EH (cell line): ENCODE measurements at places on chromosomes 3 and 15.

- peak; percentile 96 for DNase-seq
These were observed 79.6 kb downstream of the IGF2BP2 start for GRCh38 chr3:185744997-185745843.

GRCh38 chr3:27385504-27385903, 16.3 kb upstream of the NEK10 start:
- no peak for DNase-seq

DNA sequence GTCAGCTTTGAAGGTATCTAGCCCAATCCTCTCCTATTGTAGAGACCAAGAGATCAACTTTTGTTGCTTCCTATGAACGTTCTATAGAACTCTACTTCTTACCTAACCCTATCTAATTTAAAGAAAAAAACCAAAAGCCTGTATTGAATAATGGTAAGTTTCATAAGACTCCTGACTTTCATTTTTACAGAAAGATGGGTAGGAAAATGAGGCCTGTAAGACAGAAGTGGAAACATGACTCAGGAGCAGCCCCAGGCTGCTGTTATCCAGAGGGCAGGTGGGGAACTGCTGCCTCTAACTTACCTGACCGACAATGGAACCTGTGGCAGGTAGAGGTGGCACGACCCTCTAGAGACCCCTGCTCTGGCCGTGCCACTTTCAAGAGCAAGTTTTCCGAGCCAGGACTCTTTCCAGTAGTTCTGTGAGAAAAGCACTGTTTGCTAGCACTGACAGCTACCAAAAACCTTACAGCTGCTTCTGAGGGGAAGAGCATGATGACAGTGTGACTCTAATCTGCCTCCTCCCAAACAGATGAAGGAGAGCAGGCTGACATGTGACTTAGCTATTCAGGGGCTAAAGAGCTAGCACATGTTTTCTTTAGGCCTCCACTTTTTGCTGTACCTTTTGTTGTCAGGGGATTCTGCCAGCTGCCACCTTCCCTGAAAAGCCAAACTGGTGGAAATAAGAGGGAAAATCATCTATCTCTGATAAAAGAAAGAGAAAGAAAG, 17.5 kb downstream of the POPDC2 start:
- DNase-seq, result peak; percentile 56

- peak; percentile 52 for DNase-seq
These were observed 1.1 kb upstream of the FGF7 start for GRCh38 chr15:49421991-49422390.

- DNase-seq, result no peak
These were observed 150.5 kb upstream of the IQSEC1 start for GRCh38 chr3:13223574-13224237.

DNA sequence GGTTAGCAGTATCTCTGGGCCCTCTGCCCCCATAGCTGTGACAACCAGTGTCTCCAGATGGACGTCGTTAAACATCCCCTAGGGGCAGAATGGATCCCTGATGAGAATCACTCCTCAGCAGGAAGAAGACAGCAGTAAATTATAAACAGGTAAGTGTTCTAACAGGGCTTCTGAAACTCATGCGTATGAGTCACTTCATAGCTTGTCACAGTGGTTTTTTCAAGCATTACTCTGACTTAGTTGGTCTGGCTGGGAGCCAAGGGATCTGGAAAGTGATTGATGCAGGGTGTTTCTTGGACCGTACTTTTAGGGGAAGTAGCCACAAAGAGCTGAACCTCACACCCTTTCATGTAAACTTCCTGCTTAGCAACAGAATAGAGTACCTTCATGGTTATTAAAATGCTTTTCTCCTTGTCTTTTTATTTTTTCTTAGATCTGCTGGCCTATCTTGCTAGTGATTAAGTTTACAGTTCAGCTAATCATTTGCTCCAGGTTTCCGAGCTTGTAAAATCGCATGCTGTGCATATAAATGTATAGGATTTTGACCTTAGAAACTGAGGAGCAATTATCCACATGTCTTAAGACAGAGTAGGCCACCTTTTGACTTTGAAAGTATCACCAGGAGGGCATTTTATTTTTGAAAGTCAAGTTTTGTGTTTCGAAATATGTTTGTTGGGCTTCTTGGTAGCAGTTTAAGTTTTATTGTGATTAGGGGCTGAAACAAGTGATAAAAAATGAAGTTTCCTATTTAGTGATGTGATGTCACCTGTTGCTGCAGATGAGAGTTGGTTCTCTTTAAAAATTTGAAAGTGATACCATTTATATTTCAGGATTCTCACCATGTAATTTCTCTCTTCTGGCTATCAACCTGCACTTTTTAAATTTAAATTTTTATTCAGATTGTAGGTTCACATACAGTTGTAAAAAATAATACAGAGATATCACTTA, 333.9 kb downstream of the PTPRG start:
- DNase-seq, result peak; percentile 86

DNA sequence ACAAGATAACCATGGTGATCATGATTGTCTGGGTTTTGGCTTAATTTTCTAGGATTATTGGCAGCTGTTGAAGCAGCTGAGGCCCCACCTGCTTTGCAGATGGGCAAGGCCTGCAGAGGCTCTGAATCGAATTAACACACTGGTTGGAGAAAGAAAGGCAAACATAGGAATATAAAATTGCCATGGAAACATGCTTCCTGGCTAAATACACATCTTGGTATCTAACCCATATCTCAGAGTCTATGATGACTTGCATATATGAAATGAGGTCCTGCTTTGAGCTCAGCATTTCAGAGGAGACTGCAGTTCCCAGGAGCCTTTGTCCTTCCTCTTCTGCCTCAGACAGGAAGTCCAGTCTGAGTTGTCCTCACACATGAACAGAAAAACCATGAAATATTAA, 24.3 kb upstream of the SV2B start:
- DNase-seq, result no peak

DNA sequence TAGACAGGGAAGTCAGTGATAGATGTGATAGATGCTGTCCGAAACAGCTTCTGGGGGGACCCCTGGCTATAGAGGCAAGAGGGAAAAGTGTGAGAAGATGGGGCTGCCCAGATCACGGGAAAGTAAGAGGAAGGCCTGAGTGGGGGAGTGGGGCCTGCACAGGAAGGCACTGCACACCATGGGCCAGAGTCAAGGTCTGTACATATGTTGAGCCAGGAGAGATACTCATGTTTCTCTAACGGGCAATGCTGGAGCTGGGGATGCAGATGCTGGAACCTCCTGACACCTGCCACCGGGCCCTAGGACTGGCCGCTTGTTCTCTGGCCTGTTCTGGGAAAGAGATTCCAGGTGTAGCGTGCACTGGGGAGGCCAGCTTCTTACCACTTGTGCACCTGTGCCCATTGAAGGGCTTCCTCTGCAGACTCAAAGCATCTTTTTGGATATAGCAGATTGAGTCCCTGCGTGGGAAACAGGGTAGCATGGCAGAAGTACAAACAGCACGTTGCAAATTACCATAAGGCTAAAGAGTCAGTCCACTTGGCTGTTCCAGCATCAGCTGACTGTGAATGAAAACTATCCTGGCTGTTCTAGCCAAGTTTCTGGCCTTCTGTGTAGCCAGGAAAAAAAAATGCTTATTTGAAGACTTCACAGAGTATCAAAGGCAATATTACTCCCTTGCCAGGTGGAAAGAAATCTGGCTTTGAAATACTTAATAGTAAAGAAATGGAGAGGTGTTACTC, 77.1 kb upstream of the GSK3B start:
- no peak for DNase-seq

GRCh38 chr3:132456136-132456535, 38.8 kb downstream of the DNAJC13 start:
- DNase-seq, result no peak

- DNase-seq, result no peak
These were observed 3.6 kb upstream of the COL6A5 start for GRCh38 chr3:130341882-130342281.

DNA sequence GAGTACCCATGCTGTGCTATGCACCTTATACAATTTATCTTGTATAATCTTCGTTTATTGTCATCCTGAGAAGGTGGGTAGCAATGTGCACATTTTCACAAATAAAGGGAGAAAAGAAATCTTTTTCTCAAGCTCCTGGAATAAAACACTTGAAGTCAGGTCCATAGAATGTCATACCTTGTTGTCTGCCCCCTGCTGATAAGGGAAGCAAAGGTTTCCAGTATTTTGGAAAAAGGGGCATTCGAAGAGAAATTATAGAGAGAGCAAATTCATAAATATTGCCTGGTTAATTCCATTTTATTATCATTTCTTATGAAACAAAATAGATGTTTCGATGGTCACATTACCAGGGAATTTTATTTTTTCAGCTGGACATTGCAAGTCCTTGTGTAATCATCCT, 277.8 kb downstream of the RAP2B start:
- peak; percentile 5 for DNase-seq

DNA sequence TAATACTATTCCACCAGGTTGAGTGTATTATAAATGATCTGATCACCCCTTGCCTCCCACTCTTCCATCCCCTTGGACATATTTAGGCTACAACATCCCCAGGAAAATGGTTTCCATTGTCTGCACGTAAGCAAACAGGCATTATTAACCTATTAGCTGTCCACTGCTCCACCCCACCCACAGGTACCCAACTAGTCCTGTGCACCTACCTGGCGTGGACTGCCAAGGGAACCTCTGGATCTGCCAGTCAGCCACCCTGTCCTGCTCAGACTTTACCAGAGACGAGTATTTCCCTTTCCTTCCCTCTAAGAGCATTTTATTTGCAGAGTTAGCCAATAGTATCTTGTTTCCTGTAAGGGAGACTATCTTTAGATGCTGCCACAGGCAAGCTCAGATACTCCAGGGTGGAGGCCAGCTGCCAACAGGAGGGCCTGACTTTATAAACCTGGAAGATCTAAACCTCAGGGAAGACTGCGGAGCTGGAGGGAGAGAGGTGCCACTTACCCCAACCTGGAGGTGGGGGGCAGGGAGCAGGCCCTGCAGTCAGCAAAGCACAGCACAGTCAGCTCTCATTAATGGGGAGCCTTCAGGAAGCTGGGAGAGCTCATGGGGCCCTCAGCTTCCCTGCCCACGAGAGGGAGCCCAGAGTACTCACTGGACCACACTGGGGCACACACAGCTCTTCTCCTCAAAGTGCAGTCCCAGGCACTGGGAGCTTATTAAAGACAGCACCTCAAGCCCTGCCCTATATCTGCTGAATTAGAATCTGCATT, at the start of gene CX3CR1:
CX3CR1 (minus strand) TSS at position 292 of the 773 bp plus-strand sequence. CDS start 13,527 bp downstream, outside the sequence.
- peak; percentile 40 for DNase-seq

DNA sequence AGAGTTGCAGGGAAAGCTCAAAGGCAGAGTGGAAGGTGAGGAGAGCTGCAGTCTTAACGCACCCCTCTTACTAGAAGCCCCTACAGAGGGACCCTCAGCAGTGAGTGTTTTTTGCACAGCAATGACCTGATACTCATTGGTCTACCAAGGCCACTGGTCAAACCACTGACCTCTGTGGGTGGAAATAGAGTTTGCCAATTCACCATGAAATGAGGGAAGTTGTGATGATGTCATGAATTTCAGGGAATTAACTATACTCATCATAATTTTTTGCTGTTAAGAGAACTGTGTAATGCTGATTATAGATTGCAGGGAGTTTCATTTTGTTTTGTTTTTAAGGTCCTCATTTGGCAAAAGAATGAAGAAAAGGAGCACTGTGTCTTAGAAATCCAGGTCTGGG, 101.7 kb upstream of the SMAD3 start:
- DNase-seq, result no peak

DNA sequence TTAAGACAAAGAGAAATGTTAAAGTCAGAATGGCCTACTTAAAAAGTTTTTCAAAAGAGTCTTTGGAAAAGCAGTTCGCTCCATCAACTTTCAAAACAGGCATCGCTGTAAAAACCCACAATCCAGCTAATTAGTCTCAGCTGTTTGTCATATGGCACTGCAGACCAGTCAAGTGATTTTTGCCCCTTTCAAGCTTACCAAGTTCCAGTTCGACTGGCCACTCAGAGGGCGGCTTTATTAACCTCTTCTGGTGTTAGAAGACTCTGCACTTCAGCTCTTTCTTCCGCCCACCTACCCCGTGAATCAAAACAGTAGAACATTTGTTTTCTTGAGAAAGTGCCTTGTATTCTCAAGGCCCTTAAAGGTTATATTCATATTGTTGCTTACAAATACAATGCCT, 19.3 kb downstream of the RAB27A start:
- DNase-seq, result no peak

GRCh38 chr3:78900880-78901279, 866.9 kb downstream of the ROBO1 start:
- no peak for DNase-seq

DNA sequence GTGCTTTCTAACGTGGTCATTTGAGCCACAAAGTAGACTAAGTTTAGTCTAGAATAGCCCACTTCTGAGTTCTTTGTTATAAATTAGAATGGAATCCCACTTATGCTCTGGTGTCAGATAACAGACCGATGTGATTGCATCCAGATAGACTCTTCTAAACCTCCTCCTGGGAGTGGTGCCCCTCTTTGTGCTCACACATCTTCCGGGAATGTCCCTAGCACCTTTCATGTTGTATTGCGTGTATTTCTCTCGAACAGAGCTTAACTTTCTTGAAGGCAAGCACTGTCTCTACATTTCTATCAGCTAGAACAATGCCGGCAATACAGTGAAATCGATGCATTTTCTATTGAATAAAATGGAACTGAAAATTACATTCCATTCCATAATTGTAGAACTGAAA, 23.0 kb downstream of the CP start:
- DNase-seq, result peak; percentile 67

DNA sequence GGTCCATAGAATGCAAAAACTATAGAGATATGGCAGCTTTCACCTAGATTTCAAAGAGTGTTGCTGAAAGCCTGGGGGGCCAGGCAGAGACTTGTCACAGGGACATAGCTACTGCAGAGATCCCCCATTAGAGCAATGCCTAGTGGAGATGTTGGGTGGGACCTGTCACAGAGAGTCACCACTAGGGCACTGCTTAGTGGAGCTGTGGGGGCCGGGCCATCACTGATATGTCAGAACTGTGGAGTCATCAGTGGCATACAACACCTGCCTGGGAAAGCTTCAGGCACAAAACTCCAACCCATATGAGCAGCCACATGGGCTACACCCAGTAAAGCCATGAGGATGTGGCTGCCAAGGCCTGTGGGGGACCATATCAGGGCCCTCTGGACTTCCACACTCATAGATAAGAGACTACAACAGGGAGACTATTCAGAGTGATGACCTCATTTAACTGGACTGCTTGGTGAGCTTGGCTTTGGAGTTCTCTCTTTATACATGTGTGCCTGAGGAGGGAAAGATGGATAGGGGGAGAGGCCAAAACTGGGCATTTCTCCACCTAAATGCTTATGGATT, 176.3 kb downstream of the ZNF621 start:
- no peak for DNase-seq

GRCh38 chr3:172291650-172292049, 156.6 kb downstream of the GHSR start:
- DNase-seq, result no peak

- DNase-seq, result peak; percentile 73
These were observed 49.4 kb downstream of the TGM4 start for GRCh38 chr3:44923632-44924456.

GRCh38 chr3:139638518-139638917, 39.3 kb downstream of the NMNAT3 start:
- DNase-seq, result no peak

DNA sequence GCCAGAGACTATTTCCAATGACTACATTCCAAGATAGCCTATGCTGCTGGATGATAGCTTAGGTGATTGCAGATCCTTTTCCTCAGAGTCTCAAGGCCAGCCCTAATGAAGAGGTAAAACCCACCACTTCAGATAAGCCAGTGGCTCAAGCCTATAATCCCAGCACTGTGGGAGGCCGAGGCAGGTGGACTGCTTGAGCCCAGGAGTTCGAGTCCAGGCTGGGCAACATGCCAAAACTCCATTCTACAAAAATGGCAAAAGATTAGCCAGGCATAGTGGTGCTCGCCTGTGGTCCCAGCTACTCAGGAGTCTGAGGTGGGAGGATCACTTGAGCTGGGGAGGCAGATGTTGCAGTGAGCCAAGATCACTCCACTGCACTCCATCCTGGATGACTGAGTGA, 495.3 kb downstream of the ZIC1 start:
- DNase-seq, result no peak

- DNase-seq, result no peak
These were observed 1.8 kb downstream of the BCHE start for GRCh38 chr3:165835431-165835830.
